Ecto neural progenitor cell (in vitro differentiated cells): ENCODE measurements at places on chromosomes 13 and 19.
A peak's percentile ranks its signal among the peaks of the same experiment; 100 is the strongest.

- peak; percentile 95 for DNase-seq
Measured at GRCh38 chr19:35869327-35870123, 1.2 kb downstream of the APLP1 start.

- no peak for DNase-seq
Measured at GRCh38 chr19:11578258-11579142, 1.1 kb upstream of the ACP5 start.

GRCh38 chr19:10286803-10287737, at the start of gene ICAM4:
Gene ICAM4 (plus strand): TSS chr19:10286955. CDS start chr19:10287013, 58 bp downstream.
- peak; percentile 63 for DNase-seq

- DNase-seq = no peak
Measured at GRCh38 chr13:31904941-31905824, 126.4 kb upstream of the FRY start.

DNA sequence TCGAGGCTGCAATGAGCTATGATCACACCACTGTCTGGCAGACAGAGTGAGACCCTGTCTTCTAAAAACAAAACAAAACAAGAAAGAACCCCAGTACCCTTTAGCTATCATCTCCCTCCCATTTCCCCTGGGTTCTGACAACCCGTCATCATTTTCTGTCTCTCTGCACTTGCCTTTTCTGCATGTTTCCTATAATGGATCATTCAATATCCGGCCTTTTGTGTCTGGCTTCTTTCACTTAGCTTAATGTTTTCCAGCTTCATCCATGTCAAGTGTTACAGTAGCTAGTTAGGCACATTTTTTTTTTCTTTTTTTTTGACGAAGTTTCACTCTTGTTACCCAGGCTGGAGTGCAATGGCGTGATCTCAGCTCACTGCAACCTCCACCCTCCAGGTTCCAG, 16.5 kb downstream of the AP2S1 start:
- DNase-seq = no peak

- no peak for DNase-seq
Measured at GRCh38 chr13:47420020-47420419, 523.2 kb upstream of the HTR2A start.

DNA sequence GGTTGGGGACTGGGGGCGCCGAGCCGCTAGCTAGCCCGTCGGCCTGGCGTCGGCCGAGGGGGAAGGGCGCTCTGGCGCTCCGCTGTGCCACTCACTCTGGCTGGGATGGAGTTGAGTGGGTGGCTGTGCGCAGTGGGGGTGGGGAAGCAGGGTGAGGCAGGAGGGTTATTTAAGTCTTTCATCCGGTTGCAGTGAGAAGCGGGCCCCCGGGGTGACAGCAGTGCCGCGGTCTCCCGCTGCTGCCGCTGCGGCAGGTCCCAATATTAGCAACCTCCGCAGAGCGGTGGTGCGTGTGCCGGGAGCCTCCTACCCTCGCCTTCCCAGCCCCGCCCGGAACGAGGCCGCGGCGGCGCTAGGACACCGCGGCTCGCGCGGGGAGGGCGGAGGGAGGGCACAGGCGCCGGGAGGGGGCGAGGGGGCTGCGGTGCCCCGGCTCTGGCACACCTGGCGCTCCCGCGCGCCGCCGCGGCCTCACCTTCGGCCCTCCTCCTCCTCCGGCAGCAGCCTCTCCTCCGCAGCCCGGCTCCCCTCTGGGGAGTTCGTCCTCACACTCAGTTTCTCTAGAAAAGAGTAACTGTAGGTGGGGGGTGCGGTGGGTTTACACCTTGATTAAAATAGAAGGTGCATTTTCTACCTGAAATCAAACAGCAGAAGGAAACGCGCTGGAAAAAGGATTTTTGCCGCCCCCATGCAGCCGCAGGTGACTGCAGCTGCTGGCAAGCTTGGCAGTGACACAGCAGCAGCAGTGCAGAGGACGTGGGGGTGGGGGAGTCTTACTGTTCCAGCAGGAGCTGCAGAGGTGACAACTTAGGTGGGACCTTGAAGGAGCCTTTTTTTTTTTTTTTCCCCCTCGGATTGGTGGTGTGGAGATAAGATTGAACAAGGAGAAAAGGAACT, 4.5 kb downstream of the FGF9 start:
- DNase-seq = peak; percentile 56

GRCh38 chr13:46728777-46729176, 68.2 kb downstream of the ESD start:
- DNase-seq = no peak

DNA sequence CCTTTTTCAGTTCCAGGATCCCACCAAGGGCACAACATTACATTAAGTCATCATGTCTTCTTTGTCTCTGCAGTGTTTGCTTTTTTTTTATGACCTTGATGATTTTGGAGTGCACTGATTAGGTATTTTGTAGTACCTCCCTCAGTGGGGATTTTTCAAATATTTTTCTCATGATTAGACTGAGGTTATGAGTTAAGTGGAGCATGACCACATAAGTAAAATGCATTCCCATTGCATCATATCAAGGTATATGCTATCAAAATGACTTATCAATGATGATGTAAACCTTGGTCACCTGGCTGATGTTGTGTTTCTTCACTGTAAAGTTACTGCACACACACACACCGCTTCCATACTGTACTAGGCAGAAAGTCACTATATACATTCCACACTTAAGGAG, 96.7 kb upstream of the TRPC4 start:
- DNase-seq = no peak

GRCh38 chr13:25171170-25171516, 945 bp downstream of the AMER2 start:
- DNase-seq = no peak

DNA sequence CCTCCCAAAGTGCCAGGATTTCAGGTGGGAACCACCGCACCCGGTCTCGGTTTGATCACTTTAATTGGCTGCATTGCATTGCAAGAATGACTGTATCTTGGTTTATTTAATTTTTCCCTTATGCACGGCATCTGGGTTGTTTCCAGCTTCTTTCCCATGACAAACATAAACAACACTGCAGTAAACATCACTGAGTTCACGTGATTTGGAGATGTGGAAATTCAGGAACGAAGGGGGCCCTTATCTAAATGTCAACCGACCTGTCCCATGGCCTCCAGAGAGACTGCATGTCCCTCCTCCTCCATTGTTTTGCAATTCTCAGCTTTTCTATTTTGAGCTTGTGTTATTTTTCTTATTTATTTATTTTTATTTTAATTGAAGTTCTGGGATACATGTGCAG, 14.4 kb upstream of the SULT2B1 start:
- DNase-seq = no peak

DNA sequence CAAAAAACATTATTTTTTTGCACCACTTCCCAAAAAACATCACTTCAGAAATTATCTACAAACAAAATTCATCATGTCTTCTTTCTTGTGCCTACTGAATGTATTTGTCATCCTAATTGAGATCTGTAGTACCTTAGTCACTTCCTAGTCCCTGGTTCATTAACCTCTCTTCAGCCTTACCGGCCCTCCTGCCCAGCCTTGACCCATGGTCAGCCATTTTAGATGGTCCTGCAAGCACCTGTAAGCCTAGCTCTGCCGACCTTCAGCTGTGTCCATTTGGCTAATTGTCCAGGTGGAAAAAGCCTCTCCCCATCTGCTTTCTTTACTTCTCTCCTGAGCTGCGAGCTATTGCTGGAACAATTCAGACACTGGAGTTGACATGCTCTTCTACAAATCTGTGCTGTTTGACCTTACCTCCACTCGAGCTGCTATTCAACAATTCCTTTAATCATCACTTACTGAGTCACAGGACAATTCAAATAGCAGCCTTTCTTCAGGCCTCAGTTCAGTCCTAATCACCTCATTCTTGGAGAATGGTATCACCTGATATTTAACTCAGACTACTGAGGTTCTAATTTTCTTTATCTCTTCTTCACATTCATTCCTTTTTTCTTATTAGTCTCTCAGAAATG, 882.5 kb downstream of the PCDH9 start:
- DNase-seq = no peak

- no peak for DNase-seq
Measured at GRCh38 chr19:40449506-40449905, 5.4 kb upstream of the SERTAD3 start.
